NCI-H1105 treated with DMSO at 0.1 percent for 48 hours (cell line): ENCODE measurements at places on chromosomes 1 and 21.

GRCh38 chr1:114979278-114979891, 50.2 kb upstream of the TSHB start:
- DNase-seq = peak; percentile 48

DNA sequence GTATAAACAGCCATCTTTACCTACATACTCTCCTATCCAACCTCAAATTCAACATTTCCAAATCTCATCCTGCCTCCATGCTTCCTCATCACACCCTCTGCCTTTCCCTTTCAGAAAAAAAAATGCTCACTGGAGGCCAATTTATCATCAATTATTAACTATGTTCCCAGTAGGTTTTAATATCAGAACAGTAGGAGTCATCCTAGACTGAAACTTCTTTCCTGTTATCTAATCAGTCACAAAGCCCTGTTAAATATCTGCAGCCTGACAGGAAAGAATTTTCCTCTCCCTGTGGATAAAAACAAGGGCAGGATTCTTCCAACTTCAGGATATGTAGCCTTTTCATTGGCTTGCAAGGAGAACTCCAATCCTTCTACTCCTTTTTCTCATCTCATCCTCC, 28.4 kb downstream of the EGLN1 start:
- no peak for DNase-seq

GRCh38 chr1:113912594-113913311, 7.6 kb downstream of the DCLRE1B start:
- peak; percentile 4 for DNase-seq

GRCh38 chr1:14222086-14222485, 376.4 kb upstream of the KAZN start:
- DNase-seq = no peak
